ENCODE measurements at places on chromosomes 13 and 19. TPM values are rescaled to one million over a fixed set of nuclear protein-coding genes. Genes with fewer than 3 reads are reported as not detected.

DNA sequence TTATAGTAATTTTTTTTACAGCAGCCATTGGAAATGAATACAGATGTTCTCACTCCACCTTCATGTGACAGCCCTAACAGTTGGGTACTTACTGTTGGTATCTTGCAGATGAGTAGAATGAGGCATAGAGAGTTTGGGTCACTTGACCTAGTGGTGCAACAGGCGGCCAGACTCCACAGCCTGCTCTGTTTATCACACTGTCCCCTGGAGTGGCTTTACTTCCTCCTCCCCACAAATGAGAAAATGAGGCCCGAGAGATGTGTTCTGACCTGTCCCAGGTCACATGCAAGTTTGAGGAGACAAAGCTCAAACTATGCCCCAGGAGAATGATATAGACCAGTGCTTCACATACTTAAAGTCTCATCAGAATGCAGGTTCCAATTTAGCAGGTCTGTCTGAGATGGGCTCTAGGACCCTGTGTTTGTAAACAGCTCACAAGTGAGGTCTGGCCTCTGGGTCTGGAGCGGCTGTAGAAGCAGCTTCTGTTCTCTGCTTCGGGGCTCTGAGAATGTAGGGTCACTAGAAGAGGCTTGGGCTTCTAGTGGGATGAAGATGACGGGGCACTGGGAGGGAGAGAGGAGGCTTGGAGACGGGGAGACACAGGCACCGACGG, 37.4 kb upstream of the RCBTB2 start:
- peaks cover 42% of the 10 kb centered on the region for H3K27me3 ChIP-seq
- DNase-seq = no peak
- H3K36me3 ChIP-seq = no peaks in the 10 kb centered on the region
- H3K4me1 ChIP-seq = peaks cover 9% of the 10 kb centered on the region

The ZNF132 gene
- 3.4 TPM for total RNA-seq

The DDA1 gene
- 33.2 TPM for total RNA-seq

The COL4A2 gene
- total RNA-seq = not detected
